ENCODE measurements at places on chromosomes 7 and 10. TPM values are rescaled to one million over a fixed set of nuclear protein-coding genes. Genes with fewer than 3 reads are reported as not detected.

Gene CALHM3
- total RNA-seq = not detected

Gene ATRNL1
- total RNA-seq = not detected

Gene SUN3
- 0.95 TPM for total RNA-seq

DNA sequence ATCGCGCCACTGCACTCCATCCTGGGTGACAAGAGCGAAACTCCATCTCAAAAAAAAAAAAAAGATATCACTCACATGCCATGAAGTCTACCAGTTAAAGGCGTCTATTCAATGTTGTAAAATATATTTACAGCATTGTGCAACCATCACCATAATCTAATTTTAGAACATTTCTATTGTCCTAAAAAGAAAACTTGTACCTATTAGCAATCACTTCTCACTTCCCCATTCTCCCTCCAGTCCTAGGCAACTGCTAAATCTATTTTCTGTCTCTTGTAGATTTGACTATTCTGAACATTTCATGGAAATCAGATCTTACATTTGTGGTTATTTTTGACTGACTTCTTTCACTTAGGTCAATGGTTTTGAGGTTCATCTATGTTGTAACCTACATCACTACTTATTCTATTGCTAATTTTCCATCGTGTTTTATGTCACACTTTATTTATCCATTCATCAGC, 25.2 kb upstream of the OTUD1 start:
- no peak for DNase-seq

GRCh38 chr7:2873686-2874551, 29.8 kb upstream of the GNA12 start:
- peak; percentile 21 for DNase-seq

DNA sequence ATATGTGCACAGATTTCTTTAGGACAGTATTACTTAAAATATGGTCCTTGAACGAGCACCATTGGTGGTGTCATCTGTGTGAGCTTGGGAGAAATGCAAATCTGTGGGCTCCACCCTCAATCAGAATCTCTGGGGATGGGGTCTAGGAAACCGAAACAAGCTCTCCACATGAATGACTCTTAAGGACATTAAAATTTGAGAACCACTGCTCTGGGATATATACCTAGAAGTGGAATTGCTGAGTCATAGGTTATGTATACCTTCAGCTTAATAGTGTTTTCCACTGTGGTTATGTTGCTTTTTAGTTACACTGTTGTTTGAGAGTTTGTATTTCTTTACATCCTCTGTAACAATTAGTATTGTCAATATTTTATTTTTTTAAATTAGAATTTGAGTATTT, 24.0 kb downstream of the ZNRF2 start:
- peak; percentile 27 for DNase-seq

DNA sequence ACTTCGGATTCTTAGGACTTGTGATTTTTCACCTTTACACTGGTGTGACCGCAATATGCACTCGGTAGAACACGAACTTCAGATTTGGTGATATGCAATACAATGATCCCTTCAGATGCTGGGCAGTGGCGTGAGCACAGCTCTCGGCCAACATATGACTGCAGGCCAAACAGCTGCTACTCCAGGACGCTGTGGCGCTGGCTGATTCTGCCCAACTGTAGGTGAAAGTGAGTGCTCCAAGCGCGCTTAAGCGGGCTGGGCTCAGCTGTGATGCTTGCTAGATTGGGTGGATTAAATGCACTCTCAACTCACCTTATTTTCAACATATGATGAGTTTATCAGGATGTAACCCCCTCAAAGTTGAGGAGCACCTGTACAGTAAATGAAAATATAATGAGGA, 137.6 kb upstream of the RET start:
- DNase-seq = no peak

DNA sequence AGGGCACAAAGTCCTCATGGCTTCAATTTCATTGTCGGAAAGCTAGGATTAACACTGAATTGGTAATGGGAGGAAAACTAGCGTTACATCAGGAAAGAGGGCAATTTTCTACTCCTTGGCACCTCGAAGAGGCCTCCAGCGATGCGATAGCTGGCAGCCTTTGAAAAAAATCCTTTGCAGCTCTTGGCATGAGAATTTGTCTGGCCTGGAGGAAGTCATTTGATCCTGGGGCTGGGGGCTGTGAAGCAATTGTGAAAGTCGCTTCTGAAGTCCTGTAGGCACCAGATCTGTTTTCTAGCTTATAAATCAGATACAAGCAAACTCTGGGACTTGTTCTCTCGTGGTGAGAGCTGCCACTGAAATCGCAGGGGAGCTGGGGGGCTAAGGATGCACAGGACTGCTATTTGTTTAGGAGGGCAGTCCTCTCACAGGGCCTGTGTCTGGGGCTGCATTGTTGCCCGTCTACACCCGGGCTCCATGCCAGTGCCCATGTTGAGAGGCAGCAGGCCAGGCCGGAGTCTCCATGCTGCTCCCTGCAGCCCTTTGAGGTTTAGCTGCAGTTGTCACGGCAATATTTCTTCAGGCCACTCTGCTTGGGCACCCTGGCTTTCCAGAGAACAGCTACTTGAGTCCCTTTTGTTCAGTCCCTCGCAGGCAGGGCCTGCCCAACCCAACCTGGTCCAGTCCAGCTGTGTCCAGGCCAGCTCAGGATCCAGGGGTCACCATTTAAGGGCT, 206.8 kb upstream of the LYZL1 start:
- no peak for DNase-seq

GRCh38 chr10:1049425-1049958, 573 bp upstream of the IDI1 start:
- no peak for DNase-seq

All from activated CD8-positive, alpha-beta T cell treated with anti-CD3 and anti-CD28 coated beads for 36 hours (primary cell).